Vagina (tissue), 2 donors: ENCODE measurements at places on chromosomes 12 and 14. TPM values are rescaled to one million over a fixed set of nuclear protein-coding genes. Genes with fewer than 3 reads are reported as not detected.

- no peak for DNase-seq
Observed at GRCh38 chr14:100770046-100770445, 43.4 kb downstream of the DLK1 start.

DNA sequence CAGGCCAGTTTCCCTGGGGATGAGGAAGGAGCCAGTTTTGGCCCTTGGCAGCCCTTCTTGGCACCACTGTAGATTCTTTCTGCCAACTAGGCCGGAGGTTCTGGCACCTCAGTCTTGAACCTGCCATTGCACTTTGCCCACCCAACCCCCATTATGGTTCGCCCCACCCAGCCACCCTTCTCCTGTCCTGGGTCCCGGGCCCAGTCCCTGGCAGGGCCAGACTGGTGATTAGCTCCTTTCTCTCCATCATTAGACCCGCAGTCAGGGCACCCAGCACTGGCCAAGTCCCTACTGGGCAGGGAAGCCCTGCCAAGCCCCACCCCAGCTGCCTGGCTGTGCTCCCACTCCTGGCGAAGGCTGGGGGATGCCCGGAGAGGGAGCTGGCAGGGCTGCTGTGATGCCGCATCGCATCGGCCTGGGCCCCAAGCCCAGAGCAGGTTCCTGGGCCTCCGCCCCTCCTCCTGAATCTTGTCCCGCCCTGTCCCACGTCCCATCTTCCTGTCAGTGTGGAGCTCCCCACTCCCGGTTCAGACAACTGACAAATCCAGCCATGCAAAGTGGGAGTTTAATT is 9.8 kb downstream of the FAM222A start:
- DNase-seq = no peak

- DNase-seq = no peak
Observed at GRCh38 chr12:14664434-14665023, 31.9 kb downstream of the GUCY2C start.

DNA sequence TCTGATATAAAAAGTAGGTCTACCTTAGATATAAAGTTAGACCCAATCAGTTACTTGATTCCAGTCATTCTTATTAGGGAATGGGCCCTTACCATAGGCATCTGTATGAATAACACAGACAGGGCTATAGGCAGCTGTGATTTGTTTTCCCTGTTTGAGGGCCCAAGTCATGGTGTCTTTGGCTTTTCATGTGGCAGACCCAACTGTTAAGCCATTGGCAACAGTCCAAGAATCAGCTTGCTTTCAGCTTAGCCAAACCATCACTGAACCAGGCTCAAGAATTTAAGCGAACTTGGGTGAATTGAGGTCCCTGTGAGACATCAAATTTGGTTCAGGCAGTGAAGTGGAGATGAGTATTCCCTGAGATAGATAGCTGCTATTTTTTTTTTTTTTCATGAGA is 111.2 kb downstream of the LRRIQ1 start:
- DNase-seq = no peak

DNA sequence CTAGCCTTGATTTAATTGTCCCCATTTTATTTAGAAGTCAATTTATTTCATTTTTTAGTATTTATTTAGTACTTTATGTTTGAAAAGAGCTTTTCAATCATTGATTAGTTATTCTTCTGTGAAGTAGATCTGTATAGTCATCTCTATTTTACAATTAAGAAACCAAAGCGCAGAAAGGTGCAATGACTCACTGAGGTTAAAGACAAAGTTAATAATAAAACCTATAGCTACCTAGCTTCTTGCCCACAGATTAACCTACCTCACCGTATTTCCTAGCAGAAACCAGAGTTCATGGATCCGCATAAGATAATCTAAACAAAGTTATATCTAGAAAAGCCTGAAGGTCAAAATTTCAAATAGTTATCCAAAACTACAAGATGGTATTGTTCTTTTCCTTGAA is 176.4 kb downstream of the GRIN2B start:
- no peak for DNase-seq

DNA sequence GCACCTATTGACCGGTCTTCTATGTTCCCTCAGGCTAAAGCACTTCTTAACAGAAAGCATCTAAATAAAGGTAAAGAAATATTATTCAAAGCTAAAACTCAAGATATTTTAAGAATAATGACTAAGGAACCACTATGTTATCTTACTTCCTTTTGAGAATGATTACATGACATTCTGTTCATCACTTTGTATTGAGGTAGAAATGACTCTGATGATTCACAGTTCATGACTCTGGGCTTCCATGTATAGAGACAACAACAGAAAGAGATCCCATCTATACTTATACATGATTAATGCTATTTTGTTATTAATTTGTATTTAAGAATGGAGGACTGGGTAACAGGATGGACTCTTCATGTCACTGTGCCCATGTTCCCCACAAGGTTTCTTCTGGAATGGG is 218.3 kb upstream of the OR4E1 start:
- DNase-seq = no peak

DNA sequence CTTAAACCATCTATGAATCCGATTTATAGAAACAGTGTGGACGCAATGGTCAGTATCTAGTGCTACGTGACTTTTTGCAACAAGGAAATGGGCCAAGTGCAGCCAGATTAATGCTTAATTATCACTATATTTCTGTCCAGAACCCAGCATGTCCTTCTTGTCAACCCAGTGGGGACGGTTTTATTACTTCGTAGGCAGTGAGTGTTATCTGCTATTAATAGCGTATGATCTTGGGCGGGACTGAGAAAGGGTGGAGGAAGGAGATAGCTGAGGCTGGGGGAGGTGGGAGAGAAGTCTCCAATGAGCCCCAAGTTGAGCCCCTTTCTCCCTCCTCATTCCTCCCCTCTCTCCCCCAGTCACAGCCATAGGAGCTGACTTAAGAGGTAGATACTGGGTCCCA is 59.7 kb upstream of the FAM222A start:
- DNase-seq = no peak

GRCh38 chr12:103011974-103012763 is 54.7 kb downstream of the ASCL1 start:
- no peak for DNase-seq

DNA sequence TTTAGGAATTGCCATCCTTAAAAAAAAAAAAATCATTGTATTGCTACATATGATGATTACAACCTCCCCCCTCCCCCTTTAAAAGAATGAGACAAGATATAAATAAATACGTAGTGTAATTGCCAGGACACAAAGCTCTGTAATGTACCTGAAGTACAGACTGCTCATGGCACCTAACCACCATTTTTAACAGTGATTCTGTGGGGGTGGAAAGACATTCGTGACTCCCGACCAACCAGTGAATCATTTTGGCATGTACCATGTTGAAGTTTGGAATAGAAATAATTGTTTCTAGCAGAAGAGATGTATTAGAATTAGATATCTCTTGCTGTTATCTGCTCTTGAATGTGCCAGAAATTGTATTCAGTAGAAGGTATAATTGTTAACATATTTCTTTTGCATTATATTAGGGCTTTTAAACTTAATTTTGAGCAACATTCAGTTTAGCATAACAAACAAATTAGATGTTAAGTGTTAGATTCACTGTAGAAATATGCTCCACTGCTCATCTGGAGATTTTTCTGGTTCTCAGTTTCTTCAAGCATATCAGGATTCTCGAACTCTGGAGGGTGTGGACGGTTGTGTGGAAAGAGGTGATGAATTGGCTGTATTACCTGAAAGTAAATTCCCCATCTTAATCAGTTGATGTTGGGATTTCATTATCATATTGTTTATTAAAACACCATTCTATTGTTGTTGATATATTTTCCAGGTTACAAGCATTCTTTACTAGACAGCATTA is 31.1 kb downstream of the FRS2 start:
- no peak for DNase-seq

DNA sequence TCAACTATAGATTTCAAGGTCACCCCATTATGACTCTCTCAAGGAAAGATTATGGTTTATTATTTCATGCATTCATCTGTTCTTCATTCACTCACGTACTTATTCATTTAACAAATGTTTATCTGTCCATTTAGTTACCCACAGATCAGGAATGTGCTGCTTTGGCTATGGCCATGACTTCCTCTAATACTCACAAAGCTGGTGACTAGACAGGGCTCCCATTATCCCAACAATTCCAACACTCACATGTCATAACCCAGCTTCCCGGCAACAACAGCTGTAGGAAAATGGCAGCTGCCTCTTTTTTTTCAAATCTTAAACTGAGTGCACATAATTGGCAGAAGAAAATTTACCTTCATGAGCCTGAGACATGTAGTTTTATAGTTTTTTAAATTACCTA is 190.8 kb upstream of the CCDC196 start:
- no peak for DNase-seq

DNA sequence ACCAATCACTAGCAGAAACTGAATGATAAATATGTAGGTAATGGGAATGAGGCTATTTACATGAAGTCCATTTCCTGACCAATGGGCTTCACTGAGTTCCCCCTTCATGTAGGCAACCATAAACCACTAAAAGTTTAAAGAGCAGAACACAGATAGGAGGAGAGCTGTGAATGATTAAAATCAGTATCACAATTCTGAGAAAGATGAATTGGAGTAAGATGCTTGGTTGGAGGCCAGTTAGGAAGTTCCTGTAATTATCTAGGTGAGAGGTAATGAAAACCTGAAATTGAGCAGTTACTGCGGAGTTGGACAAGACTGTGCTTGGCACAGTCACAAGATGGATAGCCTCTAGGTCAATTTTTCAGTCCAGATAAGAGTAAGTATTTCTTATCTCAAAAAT is 56.6 kb downstream of the GALNT4 start:
- DNase-seq = no peak

- DNase-seq = no peak
Observed at GRCh38 chr12:121723200-121723599, 10.6 kb downstream of the TMEM120B start.

DNA sequence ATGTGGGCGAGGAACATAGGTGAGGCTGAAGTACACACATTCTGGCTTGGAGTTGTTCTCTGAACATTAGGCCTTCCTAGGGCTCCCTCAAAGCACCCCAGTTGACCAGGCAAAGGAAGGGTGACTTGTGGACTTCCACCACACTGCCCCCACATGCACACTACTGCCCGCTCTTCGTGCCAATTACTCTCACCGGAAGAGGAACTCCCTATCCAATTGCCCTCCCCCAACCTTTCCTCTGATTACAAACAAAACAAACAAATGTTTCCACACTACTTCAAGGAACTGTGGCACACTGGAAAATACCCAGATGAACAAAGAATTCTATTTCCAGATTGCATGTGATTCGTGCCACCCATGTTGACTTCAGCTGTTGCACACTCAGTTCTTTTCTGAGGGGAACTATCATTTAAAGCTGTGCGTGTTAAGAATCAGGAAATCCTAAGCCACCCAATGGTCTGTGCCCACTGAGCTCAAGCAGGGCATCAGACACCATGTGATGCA is 139.3 kb downstream of the SSPN start:
- no peak for DNase-seq

- no peak for DNase-seq
Observed at GRCh38 chr12:28925719-28926376, 223.2 kb upstream of the FAR2 start.

DNA sequence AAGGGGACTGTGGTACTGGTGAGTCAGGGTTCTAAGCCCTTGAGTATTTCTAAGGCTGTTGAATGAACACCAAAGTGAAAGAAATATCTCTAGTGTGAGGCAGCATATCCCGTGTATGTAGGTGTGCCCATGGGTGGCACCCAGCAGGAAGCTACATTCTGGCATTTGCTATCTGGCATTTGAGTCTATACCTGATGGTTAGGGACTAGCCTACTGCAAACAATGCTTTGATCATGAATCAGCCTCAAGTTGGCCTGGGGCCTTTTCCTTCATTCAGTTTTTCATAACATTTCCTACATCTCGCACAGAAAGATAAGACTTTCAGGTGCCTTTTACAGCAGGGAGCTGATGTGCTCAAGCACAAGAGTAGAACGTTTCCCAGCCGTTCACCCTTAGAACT is 85.7 kb upstream of the E2F7 start:
- no peak for DNase-seq

GRCh38 chr12:75655315-75655806 is 144.0 kb upstream of the KRR1 start:
- no peak for DNase-seq

DNA sequence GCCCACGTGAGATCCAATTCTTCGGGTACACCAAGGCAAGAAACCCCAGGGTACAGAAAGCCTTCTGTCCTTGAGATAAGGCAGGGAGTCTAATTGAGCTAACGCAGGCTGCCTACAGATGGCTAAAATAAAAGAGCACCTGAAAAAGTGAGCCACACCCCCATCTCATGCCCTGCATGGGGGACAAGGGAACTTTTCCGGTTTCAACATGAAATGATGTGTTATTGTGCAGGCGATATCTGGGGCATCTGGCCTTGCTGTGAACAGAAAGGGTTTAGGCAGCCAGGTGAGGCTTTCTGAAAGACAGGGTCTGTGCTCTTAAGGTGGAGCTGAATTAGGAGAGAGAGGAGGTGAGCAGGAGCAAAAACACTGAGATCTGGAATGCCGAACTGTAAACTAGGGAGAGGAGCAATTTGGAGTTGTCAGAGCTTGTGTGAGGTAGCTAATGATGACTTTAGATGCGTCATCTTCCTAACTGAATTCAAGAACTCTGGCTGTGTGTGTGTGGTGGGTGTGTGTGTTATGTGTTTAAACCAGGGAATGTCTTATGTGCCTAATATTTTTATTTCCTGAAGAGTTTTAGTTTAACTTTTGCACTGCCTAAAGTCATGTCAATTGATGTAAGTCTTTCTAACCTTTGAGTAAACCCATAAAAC is 20.1 kb upstream of the LDHB start:
- no peak for DNase-seq

Gene GPR68
- 4.2 TPM for total RNA-seq

Gene FGF6
- not detected for total RNA-seq

Gene TMEM229B
- total RNA-seq = 9.8 TPM

Gene TGFB3
- 19.2 TPM for total RNA-seq

Gene TAS2R19
- total RNA-seq = 6.4 TPM

Gene STAT6
- 146 TPM for total RNA-seq
